ENCODE measurements at places on chromosomes 12 and 14. TPM values are rescaled to one million over a fixed set of nuclear protein-coding genes. Genes with fewer than 3 reads are reported as not detected.

OTX2 gene
- not detected for polyA plus RNA-seq

TMEM119 gene
- not detected for polyA plus RNA-seq

DAO gene
- not detected for polyA plus RNA-seq

OR4E2 gene
- polyA plus RNA-seq: not detected

TRHDE gene
- polyA plus RNA-seq: not detected

PLEKHG7 gene
- polyA plus RNA-seq: 0.10 TPM

IAPP gene
- polyA plus RNA-seq: not detected

ADAMTS20 gene
- not detected for polyA plus RNA-seq

PDZRN4 gene
- polyA plus RNA-seq: not detected

KLRD1 gene
- 0.16 TPM for polyA plus RNA-seq

SPX gene
- 0.09 TPM for polyA plus RNA-seq

All from CD4-positive, CD25-positive, alpha-beta regulatory T cell (primary cell).